Activated effector memory CD4-positive, alpha-beta T cell treated with Interleukin-2 at 50 U/mL for 16 hours (primary cell): ENCODE measurements at places on chromosomes 1 and 21.

DNA sequence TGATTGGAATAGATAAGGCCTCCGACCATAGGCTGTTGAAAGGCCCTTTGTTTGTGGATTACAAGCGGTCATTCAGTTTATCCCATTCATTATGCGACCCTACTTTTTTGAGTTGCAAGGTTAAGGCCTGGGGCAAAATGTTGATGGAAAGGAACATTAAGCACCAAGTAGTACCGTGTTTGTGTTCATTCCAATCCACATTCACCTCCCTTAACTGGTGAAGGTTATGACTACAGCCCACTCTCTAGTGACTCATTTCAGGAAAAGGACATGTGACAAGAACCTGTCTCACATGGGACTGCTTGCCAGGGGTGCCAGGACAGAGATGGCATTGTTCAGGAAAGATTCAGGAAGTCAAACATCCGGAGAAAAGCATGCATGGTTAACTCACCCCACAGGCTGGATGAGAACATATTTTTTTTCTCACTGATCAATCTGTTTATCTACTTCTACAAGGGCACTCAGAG lies 81.6 kb downstream of the CD58 start:
- DNase-seq, result no peak

- DNase-seq, result no peak
These were observed 9.9 kb downstream of the OTUD3 start for GRCh38 chr1:19892129-19892528.

GRCh38 chr1:181603735-181604410 lies 120.6 kb downstream of the CACNA1E start:
- DNase-seq, result no peak

GRCh38 chr1:162135271-162135775 lies 65.8 kb downstream of the NOS1AP start:
- DNase-seq, result no peak

DNA sequence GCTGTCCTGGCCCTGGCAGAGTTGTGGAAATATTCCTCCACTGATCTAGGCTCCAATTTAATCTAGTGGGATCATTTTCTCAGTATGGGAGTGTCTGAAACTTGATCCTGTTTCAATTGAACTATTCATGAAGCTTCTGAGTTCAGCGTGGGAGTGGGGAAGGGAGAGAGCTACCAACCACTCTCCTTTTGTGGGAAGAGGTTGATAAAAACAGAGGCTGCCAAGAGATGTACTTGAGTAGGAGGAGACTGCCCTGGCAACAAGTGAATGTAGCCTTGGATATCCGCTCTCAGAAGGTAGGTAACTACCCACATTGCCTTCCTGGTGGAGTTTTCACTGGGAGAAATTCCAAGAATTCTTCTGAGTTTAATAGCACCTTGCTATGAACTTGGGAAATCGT lies at the start of gene CTXND2:
TSS of gene CTXND2 (plus strand) at position 119 of the 400 bp plus-strand sequence. CDS start 25,179 bp downstream, outside the sequence.
- DNase-seq, result no peak

GRCh38 chr1:185337246-185337645 lies 20.2 kb upstream of the IVNS1ABP start:
- DNase-seq, result no peak

GRCh38 chr1:50981741-50982140 lies 11.7 kb downstream of the CDKN2C start:
- DNase-seq, result no peak

DNA sequence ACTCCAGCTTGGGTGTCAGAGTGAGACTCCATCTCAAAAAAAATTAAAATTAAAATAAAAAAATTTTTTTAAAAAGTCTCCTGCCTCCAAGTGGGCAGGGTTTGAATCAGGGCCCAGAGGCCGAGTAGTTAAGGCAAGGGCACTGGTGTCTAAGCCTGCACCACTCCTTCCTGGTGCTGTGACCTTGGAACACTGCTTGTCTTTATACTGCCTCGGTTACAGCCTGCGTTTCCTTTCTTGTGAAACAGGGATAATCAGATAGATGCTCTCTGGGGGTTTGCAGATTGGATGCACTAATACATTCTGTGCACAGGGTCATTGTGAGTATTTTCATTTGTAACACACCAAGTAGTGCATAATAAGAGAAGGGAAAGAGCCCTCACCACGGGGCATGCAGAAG lies 58.4 kb upstream of the EFHD2 start:
- no peak for DNase-seq

DNA sequence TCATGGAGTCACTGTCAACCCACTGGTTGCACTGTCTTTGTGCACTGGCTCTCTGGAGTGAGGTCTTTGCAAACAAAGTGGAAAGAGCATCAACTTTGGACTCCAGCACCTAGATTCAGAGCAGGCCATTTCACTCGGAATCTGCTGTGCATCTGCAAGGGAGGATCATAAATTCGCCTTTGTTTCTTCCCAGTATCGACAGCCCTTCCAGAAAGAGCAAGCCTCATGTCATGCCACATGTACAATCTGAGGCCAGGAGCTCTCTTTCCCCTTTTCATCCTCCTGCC lies 853 bp upstream of the PCSK9 start:
- DNase-seq, result no peak

DNA sequence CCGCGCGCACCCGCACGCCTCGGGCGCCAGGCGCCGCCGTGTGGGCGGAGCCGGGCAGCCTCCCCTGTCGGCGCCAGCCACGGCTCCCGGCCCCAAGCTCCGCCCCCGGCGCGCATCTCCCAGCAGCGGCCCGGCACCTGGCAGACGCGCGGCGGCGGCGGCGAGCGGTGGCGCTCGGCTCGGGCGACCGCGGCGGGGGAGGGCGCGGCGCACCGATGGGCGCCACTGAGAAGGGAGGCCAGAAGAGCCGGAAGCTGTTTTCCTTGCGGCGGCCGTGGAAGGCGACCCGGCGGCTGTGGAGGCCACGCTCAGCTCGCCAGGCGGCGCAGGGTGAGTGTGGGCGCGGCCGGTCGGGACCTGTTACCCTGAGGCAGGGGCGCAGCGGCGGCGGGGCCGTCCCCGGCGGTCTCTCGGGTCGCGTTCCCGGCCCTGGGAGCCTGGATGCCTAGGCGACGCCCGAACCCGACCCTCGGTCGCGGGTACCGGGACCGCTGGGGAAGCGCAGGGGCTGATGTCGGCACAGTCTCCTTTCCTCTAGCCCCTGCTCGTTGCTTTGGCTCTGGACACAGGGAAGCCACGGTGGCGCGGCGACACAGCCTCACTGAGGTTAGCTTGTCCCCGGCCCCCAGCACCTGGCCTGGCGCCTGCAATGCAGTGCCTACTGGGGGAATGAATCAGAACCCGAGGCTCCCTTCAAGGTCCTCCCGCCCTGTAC lies 54.9 kb upstream of the DNAJC6 start:
- DNase-seq, result peak; percentile 77

DNA sequence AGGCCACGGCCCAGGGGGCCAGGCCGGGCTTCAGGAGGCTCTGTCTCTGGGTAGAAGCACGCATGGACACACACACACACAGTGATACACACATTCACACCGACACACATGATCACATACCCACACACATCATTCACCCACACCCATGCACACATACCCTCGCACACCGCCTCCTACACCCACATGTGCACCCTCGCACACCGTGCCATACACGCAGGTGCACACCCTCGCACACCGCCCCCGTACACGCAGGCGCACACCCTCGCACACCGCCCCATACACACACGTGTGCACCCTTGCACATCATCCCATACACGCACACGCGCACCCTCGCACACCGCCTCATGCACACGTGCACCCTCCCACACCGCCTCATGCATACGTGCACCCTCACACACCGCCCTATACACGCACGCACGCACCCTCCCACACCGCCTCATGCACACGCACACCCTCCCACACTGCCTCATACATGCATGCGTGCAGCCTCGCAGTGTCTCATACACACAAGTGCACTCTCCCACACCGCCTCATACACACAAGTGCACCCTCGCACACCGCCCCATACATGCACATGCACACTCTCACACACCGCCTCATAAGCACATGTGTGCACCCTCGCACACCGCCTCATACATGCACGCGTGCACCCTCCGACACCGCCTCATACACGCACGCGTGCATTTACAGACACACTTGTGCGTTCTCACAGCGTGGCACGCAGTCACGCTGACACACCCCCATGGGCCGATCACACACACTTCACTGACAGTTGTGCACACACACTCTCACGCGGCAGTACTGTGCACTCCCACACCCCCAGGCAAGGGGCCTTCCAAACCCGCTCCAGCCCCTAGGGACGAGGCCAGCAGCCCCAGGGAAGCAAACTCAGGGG lies 128.1 kb downstream of the SIK1 start:
- no peak for DNase-seq

GRCh38 chr1:54342742-54343687 lies 63.2 kb downstream of the SSBP3 start:
- DNase-seq, result no peak

DNA sequence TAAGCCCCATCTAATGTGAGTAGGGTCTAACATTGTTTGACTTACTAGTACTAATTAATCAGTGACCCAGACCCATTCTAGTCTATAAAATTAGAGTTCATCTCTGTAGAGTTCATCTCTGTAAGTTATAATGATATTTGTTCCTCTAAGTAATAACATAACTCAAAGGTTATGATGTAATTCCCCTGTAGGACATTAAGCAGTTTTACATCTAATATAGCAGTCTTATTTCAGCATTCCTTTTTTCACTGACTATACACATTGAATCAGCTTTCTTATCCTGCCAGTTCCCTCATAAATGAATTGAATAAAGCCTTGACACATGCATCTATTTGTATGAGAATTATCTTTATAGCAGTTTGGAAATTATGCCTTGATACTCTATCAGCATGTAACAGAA lies 90.9 kb downstream of the SH3GLB1 start:
- DNase-seq, result no peak

- DNase-seq, result no peak
These were observed 14.7 kb downstream of the LYPD8 start for GRCh38 chr1:248740876-248741275.

GRCh38 chr1:164660412-164660772 lies 101.4 kb downstream of the PBX1 start:
- DNase-seq, result no peak

DNA sequence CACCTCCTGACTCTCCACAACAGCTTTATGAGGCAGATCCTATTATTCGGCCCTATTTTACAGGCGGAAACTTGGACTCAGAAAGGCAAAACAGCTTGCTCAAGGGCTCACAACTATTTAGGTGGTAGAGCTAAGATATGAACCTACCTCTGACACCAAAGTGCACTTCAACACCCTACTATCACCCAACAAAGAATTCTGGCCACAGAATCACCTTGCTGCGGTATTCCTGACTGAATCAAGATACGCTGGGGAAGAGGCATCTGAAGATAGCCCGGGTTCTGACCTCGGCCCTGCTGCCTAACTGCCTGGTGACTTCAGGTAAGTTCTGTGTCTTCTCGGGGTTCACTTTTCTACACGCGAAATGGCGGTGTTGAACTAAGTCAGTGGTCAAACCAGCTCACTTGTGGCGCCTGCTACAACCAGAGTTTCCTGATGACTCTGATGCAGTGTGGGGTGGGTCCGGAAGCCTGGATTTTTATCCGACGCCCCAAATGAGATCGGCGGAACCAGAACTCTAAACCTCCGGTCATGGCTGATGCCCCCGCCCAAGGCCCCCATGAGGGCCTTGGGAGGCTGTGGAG lies 608 bp downstream of the PEF1 start:
- no peak for DNase-seq

DNA sequence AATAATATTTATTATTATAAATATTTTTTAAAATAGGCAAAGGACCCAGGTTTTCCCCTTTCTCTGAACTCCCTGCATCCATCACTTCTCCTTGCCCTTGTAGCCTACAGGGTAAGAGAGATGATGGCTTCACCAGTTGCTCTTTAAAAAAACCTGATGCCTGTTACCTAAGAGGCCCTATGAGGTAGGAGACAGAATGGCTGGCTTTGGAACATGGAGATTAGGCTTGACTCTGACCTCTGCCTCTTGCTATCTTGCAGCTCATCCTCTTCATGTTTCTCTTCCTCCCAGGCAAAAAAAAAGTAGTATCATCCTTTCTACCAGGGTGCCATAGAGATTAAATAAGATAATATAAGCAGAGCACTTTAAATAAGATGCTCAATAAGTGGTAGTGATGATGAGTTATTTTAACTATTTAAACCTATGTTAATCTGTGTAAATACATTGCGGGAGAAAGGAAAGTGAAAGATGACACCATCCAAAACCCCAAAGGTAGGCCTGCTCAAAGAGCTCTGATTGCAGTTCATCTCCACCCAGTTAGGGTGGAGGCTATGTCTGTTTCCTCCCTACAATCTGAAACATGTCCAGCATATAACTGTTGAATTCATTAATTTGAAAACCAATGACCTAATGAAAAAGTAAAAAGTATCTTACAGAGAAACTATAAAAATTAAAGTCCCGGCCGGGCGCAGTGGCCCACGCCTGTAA lies 51.8 kb downstream of the RGS2 start:
- DNase-seq, result no peak

- no peak for DNase-seq
These were observed 85.7 kb downstream of the ST6GALNAC3 start for GRCh38 chr1:76160225-76160624.

DNA sequence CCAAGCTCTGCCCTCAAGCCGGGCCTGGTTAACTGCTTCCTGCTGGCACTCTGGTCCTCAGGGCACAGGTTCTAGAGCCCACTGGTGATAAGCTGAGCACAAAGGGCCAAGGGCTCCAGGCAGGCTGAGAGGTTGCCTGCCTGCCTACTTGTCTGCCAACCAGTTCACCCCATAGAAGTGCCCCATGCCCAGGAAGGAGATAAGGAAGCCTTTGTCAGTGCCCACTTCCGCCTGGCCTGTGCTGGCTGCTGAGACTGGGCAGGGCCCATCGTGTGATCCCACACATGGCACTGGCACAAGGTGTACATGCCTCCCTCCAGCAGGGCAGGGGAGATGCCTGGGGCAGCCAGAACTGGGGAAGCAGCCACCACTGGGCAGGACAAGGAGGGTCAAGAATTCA lies 24.1 kb downstream of the SLC9A1 start:
- no peak for DNase-seq

DNA sequence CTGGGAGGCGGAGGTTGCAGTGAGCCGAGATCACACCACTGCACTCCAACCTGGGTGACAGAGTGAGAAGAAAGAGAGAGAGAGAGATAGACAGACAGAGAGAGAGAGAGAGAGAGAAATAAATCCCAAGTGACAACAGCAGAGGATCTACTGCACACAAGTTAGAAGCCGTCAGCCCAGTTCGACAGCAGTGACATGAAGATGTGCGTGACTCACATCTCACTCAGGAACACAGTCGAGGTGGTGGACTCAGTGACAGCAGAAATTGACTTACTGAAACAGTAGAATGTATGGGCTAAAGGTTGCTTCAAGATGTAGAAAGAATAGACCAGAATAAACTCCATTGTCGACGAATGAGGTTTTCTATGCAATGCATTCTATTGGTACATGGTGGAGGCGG lies 77.0 kb upstream of the KRTAP19-8 start:
- DNase-seq, result no peak

DNA sequence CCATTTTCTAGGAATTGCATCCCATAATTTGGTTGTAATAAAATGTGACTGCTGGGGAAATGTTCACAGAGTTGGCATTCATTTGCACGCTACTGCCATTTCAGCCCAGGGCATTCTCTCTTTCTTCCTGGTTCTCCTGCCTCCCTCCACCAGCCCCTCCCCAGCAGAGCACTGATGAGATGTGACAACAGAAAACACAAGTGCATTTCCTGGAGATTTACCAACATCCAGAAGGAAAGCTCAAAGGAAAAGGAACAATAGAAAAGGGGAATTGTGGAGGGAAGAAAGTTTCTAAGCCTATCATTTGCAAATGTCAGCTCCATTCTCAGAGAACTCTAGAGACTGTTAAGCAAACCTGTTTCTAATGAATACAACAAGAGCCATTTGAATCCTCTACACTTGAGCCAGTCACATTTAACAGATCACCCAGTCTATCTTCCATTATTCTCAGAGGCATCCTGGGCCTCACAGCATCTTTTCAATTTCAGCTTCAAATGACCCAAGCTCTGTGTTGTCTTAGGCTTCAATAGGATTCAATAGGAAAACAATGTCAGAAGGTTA lies 395.6 kb upstream of the PBX1 start:
- no peak for DNase-seq
